ENCODE measurements at places on chromosomes 12 and 14.

DNA sequence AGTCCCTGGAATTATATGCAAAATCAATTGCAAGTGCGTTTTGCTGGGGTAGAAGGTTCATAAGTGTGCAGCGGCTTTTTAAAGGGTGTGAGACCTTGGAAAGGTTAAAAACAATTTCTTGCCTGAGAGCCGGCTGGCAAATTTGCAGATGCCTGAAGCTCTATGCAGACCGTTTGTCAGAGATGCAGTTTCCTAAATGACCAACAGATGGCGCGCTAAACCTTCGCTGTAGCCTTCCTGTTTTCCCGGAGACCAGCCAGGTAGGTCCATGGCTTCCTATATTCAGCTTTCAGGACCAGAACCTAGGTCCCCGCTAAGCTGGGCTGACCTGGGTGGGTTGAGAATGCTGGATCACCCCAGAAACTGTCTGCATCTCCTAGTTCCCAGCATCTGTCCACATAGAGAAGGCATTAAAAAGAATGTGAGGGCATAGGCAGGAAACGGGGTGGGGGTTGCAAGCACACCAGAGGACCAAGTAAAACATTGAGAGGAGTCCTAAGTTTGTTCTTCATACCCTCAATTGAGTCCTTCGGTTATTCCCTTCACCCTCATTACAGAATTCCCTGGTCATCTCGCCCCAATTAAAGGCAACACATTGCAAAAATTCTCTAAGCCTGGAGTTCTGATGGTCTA lies 5.7 kb upstream of the NOS1 start:
- peak; percentile 82 for DNase-seq

GRCh38 chr12:117380083-117380482 lies 18.7 kb upstream of the NOS1 start:
- no peak for DNase-seq

DNA sequence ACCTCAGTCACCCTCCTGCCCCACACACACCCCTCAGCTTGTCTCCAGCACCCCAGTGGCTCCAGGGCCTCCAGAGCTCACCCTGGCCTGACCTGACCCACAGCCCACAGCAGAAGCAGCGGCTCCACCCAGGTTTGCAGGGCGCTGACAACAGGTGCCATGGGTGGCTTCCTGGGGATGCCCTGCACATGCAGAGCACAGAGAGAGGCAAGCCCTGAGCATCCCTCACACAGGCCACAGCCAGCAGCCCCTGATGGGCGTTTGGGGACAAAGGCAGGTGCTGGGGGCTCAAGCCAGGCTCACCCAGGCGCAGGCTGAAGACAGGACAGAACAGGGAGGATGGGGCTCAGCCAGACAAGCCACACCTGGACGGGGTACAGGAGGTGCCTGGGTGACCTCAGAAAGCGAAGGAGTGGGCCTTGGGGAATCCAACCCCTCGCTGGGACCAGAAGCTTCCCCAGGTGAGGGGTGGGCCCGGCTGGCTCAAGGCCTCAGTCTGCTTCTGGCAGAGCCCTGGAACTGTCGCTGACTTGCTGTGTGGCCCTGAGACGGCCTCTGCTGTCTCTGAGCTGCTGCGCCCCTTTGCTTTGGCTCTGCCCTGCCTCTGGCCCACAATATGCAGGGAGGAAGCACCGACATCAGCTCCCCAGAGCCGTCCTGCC lies 10.6 kb downstream of the ARL6IP4 start:
- DNase-seq = no peak

GRCh38 chr12:123113026-123113425 lies 37.9 kb downstream of the PITPNM2 start:
- DNase-seq = no peak

GRCh38 chr14:99242238-99242637 lies 29.8 kb downstream of the BCL11B start:
- DNase-seq = no peak

DNA sequence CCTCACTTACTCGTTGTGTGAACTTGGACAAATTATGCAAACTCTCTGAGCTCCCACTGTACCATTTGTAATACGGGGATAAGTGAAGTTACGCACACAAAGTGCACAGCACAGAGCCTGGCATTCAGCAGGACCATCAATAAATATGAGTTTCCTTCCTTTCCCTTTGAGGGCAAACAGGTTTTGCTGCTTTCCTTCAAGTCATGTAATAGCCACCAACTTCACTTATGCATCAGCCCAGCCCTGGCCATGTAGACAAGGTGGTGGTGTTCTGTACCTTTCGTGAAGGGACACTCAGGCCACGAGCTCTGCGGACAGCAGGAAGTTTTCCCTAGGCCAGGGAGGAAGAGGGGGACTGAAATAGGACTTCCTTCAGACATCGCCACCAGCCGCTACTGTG lies 272.7 kb downstream of the CACNA1C start:
- no peak for DNase-seq

All from ACHN (cell line).